ENCODE measurements at places on chromosomes 4 and X.

GRCh38 chr4:26322346-26322745 lies 1.5 kb downstream of the RBPJ start:
- DNase-seq: no peak

DNA sequence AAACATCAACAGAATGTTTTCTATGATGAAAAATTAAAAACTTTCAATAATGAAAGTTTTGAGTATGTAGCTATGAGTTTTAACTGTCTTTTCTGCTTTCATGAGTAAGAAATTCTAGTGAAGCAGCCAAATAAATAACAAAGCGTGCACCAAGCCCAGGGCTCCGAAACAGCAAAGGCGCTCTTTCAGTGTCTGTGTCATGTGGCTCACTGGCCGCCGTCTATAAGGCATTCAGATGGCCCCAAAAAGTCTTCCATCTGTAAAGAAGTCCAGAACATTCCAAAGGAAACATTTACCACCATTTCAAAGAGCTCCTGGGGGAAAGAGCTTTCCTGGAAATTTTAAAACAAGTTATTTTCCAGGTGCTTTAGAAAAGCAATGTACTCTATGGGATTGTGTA lies 139.9 kb downstream of the AFAP1 start:
- DNase-seq: no peak

DNA sequence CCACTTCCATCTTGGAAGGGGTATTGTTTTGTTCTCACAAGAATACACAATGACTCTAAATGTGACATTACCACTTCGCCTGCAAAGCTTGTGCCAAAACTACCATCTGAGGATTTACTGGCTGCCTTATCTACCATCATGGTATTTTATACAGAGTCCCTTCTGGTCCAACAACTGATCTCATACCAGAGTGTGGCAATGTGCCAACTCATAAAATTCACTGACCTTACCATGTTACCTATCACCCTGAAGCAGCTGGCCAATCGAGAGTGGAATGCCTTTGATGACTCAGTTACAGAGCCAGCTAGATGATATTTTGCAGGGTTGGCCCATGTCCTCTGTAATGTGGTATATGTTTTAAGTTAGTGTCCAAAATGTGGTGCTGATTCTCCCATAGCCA lies 3.8 kb upstream of the SERPINA7 start:
- DNase-seq: no peak

DNA sequence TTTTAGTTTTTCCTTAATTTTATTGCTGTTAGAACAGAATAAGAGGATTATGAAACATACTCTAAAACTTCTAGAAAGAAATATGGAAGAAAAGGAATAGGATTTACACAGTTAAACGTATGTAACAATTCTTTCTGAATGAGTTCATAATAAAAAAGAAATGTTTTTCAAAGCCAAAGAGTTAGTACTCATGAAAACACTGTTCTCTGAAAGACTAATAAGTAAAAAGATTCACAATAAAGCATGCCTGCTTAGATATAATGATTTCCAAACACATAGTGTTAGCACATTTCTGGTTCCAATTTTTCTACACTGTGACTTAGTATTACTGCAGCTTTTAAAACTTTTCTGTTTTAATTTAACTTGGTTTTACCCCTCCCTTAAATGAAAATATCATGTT lies 49.8 kb upstream of the PRSS48 start:
- DNase-seq: no peak

- no peak for DNase-seq
Measured at GRCh38 chr4:153427363-153428071, 38.6 kb upstream of the TMEM131L start.

- DNase-seq: no peak
Measured at GRCh38 chr4:74501579-74501978, 56.6 kb downstream of the AREG start.

DNA sequence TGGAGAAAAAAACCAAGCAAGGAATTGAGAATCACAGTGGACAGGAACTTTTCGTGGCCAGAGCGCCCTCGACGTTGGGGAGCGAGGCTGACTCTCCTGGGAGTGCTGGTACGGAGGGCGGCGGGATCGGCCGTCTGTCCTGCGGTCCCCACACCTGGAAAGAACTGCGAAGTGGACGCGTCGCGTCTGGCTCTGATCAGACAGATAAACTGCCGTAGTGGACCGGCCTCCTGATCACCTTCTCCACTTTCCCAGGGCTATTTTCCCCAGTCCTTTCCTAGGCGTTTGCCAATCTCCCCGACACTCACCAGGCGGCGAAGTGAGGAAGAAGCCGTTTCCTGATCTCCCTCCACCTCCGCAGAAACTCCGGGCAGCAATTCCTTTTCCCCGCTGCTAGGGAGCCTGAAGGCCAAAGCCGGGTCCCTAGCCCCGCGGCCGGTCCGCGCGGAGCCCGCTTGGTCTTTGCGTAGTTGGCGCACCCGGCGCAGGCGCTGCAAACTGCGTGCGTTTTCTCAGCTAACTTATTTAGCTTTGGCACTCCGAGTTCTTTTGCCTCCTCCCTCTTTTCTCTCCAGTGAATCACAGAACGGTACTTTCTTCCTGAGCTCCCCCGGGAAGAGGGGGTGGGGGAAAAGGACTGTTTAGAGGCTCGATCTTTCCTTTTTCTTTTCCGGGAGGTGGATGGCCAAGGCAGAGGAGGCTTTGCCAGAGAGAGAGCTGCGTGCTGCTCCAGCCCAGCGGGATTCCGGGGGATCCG lies at the start of gene ARSJ:
Gene ARSJ (minus strand): TSS at position 500 of the 757 bp plus-strand sequence. CDS start 813 bp downstream, outside the sequence.
- DNase-seq: peak; percentile 72

GRCh38 chr4:123913598-123913997 lies 517.0 kb downstream of the SPRY1 start:
- DNase-seq: no peak

GRCh38 chr4:53228036-53228435 lies 137.8 kb downstream of the SCFD2 start:
- DNase-seq: no peak

DNA sequence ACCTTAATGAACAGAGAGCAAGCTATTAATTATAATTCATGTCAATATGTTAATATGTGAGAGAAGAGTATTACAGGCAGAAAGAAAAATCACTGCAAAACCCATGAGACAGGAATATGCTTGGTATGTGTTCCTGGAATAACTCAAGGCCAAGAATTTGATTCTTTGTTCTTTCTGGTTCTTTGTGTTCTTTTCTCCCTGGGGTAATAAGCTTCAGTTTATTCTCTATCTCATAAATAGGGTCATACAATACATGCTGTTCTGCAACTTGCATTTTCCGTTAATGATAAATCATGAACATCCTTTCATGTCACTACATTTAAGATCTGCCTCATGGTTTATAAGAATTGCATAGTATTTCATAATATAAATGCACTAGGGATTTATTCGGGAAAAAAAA lies 16.8 kb upstream of the THOC2 start:
- no peak for DNase-seq

DNA sequence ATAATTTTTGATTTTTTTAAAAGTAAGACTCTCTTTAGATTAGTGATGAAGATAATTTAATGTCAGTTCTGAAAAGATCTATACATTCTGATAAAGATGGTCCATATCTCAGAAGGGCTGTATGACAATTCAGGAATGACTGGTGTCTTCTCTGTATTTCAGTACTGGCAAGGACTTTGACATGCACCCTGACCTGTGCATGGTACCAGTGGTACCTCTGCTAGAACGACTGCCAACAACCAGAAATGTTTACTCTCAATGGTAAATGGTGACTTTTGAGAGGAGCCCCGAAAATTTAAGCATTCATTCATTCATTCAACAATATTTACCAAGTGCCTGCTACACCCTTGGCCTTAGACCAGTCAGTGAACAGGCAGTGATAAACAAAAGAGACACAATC lies 4.8 kb downstream of the NR3C2 start:
- DNase-seq: no peak

DNA sequence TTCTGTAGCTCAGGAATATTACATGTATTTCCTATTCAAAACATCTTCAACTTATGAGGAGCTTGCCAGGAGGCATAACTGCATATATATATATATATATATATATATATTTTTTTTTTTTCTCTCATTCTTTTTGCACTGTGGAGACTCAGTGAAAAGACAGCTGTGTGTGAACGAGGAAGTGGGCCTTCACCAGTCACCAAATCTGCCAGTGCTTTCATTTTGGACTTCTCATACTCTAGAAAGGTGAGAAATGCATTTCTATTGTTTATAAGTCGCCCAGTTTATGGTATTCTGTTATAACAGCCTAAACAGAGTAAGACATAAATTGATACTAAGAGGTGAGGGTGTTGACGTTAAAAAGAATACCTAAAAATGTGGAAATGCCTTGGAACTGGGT lies 710.6 kb downstream of the TRAM1L1 start:
- DNase-seq: no peak

- no peak for DNase-seq
Measured at GRCh38 chrX:70322784-70323183, 32.9 kb downstream of the KIF4A start.

GRCh38 chrX:41259516-41259915 lies 74.4 kb upstream of the DDX3X start:
- DNase-seq: no peak

DNA sequence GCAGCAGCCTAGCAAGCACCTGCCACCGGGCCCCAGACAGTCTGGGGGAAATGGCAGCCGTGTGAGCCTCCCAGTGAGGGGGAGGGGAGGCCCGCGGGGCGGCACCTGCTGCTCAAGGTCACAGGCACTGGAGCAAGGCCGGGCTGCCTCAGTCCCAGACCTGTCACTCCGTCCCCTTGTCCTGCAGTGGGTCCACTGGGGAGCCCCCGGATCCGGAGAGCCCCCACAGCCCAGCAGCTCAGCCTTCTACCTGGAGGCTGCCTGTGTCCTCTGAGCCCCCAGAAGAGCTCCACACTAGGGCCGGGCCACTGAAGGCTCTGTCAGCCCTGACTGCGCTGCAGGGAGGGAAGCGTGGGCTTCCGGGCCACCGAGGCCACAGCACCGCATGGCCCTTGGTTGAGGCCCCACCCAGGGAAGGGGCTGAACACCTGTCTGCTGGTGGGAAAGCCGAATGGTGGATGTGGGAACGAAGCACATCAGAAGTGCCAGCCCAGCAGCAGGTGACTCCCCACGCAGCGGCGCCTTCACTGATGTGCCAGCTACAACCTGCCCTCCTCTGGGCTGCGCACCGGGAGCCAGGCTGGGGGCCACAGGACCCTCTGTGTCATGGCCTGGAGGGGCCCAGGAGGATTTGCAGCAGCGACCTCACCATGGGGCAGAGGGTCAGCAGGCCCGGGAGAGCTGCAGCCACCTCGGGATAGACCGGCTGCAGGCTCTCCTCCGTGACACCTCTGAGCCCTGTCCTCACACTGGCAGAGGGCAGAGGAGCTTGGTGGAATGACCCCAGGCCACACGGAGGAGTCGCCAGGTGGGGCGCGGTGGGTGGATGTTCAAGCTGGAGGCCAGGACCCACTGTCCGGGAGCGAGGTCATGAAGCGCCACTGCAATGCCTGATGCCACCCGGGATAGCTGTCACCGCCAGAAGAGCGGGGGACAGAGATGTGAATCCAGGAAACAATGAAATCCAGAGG lies 35.0 kb upstream of the MXD4 start:
- DNase-seq: no peak

DNA sequence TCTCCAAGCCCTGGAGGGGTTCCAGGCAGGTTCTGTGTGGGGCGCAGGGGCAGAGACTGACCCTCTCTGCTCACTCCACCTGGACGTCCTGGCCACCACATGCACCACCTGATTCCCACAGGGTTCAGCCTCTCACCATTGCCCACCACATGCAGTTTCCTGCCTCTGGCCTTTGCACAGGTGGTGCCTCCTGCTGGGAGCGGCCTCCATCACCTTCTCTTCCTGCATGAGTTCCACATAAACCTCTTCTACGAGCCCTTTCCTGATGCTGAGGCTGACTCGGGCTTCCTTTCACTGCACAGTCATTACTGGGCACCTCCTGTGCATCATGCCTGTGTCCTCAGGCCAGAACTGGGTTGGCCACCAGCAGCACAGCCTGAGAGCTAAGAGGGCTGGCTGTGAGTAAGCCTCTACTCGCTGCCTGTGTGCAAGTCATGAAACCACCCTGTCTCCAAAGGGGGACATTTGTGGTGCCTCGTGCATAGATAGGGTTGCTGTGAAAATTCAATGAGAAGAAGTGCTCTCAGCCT lies 19.9 kb downstream of the MAN2B2 start:
- no peak for DNase-seq

DNA sequence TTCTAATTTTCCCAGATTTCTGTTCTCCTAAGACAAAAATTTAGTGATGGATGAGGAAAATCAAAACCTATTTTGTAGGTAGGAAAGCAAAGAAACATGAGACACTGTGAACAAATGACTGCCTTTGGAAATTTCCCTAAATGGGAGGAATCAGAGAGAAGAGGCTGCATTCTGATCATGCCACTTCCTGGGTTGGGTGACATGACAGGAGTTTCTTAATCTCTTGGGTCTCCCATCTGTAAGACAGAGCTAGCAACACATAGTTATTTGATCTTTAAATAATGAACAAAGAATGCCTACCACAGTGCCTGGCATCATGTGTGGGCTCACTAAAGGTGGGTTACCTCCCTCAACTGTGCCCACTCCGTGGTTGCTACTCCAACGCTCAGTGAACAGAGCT lies 57.1 kb downstream of the CCDC149 start:
- no peak for DNase-seq

- no peak for DNase-seq
Measured at GRCh38 chrX:125651426-125651825, 331.8 kb downstream of the TEX13C start.

DNA sequence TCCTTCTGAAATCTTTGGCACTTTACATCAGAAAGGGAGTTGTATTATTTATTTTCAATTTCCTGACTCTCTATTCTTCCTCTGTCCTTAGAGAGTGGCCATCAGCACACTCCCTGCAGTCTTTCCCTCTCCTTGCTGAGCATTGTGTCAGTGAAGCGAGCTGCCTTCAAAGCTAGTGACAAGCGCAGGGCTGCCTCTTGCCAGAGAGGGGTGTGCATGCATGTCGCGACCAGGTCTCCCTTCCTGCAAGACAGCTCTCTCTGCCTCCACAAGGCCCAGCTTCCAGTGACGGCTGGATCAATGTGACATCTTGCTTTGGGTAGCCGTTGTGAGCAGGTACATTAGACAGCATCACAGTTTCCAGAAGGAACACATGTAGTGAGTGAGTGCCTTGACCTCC lies 810.9 kb upstream of the TENM3 start:
- no peak for DNase-seq

DNA sequence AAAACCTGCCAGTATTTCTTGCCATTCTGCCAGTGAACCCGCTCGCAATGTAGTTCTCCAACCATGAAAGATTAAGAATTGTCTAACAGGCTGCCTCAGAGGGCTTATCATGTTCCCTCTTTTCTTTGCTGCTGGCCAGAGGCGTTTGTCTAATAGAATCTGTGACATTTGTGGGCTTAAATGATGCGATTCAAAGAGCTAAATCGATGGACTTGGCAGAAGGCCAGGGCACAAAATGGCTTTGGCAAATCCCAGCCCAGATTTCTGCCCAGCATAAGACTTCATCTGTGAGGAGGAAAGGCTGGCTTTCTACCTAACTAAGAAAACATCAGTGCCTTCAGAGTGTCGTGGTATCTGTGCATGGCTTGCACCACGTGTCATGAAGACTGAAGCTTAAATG lies 79.9 kb downstream of the TRPC5OS start:
- no peak for DNase-seq

DNA sequence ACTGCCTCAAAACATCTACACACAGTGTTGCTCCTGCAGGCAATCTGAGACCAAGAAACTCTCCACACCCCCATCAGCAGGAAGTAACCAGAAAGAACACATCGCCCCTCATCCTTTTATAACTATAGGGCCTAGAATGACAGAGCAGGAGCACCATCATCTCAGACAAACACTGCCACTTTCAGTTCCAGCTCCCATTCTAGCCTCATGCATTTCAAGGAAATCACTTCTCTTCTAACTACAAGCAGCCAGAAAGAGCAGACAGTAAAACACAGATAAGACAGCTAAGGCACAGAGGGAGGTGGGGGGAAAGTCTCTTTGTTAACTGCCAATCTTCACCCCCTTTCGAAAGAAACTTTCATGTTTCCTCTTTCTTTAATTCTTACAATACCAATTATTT lies 102.6 kb upstream of the TENT5D start:
- DNase-seq: no peak

All from right atrium auricular region (tissue), 2 donors.